Fibroblast of skin of right biceps (primary cell): ENCODE measurements at places on chromosomes 2 and 18.
A peak's percentile ranks its signal among the peaks of the same experiment; 100 is the strongest.

DNA sequence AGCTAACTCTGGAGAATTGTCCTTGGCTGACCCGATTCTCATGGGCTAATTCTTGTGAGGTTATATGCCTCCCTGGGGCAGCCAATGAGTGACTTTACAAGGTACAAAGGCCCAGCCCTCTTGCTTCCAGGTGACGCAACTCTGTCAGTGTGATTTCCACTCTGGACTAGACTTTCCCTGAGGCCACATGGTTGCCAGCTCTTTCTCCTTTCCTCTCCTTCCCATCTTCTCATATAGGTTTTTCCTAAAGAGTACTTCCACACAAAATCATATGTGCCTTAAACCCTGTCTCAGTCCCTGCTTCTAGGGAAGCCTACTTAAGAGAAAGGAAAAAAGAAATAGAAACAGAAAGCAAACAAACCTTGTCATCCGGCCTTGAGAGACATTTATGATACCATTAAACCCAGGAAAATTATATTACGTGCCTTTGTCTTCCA is 226.2 kb upstream of the ZSWIM2 start:
- no peak for DNase-seq

- no peak for DNase-seq
Measured at GRCh38 chr2:240048237-240048636, 5.1 kb downstream of the OR6B3 start.

DNA sequence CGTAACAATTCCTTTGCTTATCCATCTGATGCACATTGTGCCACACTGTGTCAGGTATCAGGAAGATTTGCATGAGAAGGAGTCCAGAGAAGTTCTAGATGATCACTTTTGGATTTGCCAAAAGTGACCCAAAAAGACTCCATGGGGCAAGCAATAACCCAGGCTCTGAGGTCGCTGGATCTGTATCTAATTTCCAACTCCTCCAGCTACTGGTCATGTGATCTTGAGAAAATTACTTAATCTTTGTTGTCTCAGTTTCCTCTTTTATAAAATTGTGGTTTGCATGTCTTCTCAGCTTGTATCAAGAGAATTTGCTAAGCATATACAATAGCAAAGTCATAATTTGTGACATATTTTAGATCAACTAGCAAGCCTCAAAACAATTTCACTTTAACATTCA is 61.3 kb upstream of the ITGA4 start:
- peak; percentile 60 for DNase-seq

DNA sequence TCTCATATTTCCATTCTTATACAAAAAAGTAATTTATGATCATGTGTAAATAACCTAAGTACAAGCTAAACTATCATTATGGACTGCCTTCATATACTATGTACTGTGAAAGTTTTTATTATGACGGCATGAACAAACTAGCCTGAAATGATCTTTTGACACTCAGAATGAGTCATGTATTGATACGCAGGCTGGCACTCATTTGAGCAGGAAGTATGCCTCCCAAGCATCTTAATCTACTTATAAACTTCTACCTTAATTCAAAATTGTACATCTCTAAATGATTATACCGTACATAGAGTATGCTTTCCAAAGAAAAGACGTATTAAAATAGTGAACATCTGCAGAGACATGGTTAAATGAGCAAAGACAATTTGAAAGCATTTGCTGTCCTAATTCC is 207.1 kb upstream of the SPOPL start:
- no peak for DNase-seq

DNA sequence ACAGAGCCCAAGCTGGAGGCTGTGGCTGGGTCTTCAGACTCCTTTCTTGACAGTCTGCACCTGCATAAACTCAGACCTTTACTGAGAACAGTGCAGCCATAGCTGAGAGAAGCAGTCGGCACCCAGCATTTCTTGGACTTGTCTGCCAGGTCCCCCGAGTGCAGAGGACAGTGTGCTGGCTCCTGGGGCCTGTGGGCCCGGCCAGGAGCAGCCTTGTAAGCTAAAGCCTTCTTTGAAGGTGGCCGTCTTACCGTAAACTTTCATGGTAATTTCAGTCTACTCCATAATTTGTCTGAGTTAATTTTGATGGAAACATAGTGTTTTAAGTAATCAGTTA is 70.9 kb downstream of the LRRFIP1 start:
- DNase-seq = no peak

- DNase-seq = no peak
Measured at GRCh38 chr2:101255501-101255900, 2.8 kb downstream of the CNOT11 start.

- DNase-seq = no peak
Measured at GRCh38 chr2:216477283-216478035, 21.2 kb upstream of the RPL37A start.

DNA sequence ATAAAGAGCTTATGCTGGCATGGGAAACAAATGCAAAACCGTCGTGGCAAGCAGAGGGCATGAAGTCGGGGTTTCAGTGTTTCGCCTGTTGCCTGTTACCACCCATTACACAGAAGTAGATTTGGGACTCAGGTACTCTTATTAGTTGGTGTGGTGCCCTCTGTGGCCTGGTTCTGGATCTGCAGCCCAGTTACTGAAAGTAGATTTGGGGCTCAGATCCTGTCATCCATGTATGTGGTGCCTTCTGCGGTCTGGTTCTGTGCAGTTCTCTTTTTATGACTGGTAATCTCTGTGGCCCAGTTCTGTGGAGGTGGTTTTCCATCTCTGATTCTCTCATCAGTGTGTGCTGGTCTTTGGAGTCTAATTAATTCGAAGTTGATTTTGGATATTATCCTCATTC is 45.2 kb downstream of the ADNP2 start:
- peak; percentile 9 for DNase-seq

GRCh38 chr2:65392609-65393008 is 39.8 kb downstream of the SPRED2 start:
- no peak for DNase-seq

DNA sequence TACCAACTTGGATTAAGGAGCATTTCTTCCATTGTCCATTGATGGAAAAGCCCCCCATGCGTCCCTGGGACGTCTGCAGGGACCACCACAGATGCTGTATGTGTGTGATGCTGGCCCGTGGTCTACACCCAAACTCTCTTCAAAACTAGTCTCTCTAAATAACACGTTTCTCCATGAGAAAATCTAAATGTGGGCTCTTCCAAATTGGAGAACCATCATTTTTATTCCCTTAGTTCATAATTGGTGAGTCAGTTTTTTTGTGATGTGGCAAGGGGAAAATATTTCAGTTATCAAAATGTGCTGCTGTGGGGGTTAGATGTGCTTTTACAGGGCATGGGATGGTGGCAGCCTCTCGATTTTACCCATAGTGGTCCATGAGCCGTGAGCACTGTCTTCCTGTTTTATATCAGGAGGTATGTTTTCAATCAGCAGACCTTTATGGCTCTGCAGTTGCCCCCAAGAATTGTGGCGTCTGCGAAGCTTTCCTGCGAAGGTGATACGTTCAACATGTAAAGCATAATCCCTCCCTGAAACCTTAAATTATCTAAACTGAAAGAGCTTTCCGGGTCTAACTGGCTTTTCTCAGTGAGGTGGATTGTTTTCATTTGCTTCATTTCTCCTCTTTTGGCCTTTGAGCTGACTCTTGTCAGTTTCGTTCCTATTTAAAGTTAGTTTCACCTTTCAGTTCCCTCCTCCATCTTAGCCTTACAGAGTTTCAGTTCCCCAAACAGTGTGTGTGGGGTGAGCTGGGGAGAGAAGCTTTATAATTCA is 78.4 kb downstream of the SETBP1 start:
- peak; percentile 10 for DNase-seq

- no peak for DNase-seq
Measured at GRCh38 chr18:48751727-48752468, 198.9 kb downstream of the SMAD7 start.

DNA sequence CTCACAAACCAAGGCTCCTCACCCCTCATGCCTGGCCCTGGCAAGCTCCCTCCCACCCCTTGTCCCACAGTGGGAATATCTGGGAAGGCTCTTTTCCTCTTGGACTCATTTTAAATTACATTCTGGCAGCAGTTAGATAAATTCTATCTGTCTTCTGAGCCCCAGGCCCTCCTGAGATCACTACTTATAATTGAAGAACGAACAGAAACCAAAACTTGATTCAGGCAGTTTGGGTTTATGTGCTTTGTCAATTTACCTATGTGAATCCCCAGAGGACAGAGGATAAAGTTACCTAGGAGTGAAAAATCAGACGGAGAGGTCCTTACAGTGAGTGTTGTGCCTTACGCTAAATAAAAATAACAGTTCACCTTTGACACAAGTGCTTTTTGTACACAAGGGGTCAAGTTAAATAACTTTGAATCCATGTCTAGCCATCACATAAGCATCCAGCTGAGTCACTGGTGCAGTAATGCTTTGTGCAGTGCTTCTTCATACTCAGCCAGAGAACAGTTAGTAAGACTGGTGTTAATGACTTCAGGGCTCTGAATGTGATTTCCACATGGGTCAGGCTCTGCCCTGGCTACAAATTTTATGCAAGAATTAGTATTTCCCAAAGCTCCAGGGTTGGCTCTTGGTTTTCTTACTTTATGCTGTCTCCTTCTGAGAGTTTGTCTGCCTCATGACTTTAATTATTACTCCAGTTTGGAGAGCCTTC is 329.3 kb downstream of the INSIG2 start:
- DNase-seq = peak; percentile 57

DNA sequence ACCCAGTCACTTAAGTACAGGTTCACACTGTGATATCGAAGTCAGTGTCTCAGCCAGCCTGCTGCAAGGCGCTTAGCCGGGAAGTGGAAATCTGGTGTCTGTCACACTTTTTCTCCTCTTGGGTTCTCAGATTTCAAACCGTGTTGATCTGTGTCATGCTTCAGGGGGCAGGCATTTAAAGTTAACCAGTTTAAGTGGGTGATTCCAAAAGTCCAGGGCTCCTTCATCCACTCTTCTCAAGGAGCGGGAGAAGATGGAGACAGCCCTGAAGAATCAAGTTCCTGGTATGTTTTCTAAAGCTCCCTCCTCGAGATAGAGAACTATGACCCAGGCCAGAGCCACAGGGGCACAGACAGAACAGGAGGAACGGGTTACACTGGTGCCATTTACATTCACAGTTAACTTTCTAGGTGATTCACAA is 331.7 kb downstream of the GBX2 start:
- no peak for DNase-seq

- no peak for DNase-seq
Measured at GRCh38 chr18:44424645-44425035, 256.0 kb upstream of the SETBP1 start.

DNA sequence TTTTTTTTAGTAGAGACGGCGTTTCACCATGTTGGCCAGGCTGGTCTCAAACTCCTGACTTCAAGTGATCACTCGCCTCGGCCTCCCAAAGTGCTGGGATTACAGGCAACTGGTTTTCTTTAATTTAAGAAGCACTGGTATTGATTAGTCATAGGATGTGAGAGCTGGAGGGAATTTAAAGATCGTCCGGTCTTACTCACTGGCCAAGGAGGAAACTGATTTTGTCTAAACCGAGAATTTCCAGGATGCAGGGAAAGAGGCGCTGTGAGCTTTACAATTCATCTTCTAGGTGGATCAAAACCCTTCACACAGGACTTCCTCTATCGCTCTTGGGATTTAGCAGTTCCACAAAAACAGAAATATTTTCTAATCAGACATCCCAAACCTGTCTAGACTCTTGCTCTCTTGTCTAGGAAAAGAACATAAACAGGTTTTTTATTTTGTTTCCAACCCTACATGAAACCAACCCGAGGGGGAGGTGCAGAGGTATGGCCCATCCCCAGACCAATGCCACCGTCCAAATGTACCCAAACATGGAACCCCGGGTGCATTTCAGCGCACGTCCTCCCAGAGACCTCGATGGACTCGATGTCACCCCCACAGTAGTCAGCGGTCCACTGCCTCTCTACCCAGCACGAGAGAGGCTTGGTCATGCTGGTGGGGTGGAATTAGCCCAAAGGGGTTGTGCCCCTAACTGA is 12.5 kb upstream of the TUBB6 start:
- DNase-seq = peak; percentile 80

GRCh38 chr2:217802876-217803652 is 199.7 kb downstream of the TNS1 start:
- no peak for DNase-seq

- DNase-seq = no peak
Measured at GRCh38 chr2:120881981-120882788, 146.5 kb downstream of the GLI2 start.

DNA sequence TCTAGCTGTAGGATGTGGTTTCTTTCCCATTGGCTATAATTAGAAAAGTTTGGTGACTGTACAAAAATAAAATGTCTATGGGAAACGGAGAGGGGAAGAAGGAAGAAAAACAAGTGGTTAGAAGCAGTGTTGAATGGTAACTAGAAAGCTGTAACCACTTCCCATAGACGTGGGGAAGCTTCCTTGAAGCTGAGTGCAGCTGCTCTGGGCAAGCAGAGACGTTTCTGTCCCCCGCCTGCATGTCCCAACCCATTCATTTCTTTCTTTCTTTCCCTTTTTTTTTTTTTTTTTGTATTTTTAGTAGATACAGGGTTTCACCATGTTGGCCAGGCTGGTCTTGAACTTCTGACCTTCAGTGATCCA is 367.8 kb upstream of the HS6ST1 start:
- DNase-seq = peak; percentile 7

GRCh38 chr2:25362434-25363145 is 20.9 kb upstream of the DNMT3A start:
- DNase-seq = no peak

DNA sequence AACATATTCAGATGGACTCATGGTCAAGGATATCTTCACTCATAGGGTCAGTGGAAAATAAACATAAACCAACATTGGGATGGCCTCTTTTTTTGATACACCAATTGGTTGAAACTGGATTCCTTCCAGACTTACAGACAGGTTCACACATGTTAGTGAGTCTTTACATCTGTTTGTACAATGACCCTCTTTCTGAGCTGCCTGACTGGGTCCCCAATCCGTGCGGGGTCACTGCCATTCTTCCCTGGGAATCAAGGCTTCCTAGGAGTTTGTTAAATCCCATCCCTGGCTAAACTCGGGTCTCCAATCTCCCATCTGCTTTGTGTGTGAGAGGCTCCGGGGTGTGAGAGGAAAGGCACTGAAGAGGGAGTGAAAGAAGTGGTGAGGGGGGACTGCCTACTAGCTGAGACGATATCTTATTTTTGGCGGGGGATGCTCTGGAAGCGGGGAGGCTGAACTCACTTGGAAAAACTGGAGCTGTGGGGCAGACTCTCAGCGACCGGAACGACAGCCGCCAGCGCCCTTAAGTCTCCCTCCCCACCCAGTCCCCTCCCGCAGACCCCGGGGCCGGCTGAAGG is 487 bp downstream of the STARD6 start:
- no peak for DNase-seq

GRCh38 chr2:207044379-207045362 is 105.4 kb downstream of the CPO start:
- no peak for DNase-seq

DNA sequence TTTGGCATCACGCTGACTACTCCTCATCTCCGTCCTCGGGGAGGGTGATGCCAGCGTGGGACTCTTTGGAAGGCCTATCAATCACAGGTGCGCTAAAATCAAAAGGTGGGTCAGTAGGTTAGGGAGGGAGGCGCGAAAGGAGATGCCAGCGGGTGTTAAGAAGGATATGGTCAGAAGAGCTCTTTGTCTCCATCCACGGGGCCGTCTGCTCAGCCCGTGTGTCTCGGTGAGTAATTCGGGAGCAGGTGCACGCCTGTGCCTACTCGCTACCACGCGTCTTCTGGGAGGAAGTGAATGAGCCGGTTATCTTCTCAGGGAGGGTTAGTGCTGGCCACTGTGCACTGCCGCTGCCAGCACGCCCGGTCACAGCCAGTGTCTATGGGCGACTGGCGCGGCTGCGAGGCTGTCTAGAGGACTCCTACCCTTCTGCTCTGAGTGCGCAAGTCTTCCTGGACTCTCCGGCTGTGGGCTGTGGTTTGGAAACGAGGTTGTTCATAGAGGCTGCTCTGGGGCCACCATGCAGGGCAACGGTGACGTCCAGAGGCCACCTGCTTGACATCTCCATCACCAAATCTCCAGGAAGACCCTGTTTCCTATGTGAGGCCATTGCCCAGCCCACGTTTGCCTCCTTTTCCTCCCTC is 153.4 kb downstream of the MBP start:
- DNase-seq = no peak
